D721Med (cell line): ENCODE measurements at places on chromosomes 16 and 17.
A peak's percentile ranks its signal among the peaks of the same experiment; 100 is the strongest.

- DNase-seq = no peak
Measured at GRCh38 chr16:68269793-68270192, 5.5 kb downstream of the SLC7A6 start.

DNA sequence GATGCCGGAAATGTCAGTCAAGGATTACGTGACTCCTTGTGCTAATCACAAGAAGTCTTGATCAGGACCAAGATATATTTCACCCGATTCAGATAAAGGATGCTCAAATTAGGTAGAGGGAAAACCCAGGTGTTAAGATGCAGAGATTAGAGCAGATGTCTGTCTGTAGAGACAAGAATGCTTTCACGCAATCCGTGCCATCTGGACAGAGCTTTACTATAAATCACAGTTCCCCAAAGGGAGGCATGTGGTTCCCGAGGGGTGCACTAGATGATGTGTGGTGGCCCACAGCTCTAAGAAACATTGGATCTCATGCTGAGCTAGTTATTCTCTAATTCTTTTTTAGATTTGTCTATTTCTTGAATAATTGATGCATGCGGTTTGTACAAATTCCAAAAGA is 9.8 kb upstream of the MAP3K14 start:
- peak; percentile 71 for DNase-seq

DNA sequence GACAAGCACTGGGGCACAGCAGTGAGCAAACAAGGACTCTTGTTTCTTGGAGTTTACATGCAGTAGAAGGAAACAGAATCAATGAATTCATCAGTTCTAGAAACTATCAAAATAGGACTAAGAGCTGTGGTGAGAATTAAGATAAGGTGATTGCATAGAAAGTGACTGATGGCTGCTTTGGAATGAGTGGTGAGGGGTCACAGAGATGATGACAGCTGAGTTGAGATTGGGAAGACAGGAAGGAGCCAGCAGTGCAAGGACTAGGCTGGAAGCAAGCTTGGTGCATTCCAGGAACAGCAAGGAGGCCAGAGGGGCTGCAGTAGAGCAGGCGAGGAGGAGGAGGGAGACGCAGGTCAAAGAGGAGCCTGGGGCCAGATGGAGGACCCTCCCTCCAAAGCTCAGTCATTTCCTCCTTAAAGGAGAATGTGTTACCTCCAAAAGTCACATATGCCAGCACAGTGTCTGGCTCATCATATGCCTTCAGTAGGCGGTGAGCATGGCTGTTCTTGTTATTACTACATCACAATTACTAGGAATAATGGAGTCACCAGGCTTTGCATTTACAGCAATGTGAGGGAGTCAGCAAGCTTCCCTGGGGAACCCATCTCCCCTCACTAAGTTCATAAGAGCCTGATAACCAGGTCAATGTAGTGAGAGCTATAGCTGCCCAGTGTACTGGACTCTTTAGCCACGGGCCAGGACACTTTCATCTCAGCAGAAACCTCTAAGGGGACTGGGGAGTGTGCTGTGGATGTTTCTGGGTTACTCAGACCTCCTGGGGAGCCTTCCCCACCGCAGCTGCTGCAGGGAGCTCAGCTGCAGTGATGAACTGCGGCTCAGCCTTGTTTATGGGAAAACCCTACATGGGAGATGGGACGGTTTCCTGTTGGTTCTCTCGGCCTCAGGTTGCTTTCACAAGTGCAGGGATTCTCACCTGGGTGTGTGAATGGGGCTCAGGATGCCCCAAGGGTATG is 157.2 kb downstream of the SEC14L1 start:
- no peak for DNase-seq

DNA sequence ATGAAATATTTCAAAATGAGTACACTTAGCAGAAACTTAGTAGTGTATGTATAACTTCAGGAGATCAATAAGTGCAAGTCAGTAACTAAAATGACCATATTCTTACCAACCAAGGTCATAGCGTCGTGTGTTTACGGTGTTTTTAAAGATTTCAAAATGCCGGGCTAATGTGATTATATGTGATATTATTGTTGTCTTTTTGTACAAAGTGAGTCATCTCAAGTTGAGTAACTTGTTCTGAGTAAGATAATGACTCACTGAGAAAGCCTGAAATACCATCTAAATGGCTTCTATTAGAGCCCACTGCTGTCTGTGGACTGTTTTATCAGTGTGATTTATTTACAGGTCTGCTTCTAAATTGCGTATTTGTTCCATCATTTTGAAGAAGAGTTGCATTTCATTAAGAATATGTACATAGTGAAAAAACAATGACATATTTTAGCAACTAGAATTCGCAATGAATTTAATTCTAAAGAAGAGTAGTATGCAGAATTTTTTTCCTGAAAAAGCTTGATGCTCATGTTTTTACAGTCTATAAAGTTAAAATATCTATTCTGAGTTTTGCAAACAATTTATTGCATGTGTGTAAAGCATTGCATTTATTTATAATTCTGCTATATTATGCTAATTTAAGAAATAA is 12.7 kb downstream of the KRT12 start:
- DNase-seq = no peak

DNA sequence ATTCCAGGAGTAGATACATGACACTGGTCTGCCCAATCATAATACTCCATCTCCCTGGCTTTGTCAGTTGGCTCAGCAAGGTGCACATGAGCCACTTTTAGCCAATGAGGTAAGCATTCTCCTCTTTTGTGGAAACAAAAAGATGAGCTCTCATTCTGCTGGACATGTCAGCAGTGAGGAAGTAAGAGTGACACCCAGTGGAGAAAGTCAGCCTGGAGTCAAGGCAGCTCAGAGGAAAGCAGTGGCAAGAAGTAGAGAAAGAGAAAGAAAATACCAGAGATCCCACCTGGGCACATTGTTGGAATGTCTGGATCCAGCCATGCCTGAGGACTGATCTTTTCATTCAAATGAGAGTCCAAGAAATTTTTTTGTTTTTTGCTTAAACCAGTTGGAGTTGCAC is 496.9 kb upstream of the C16orf82 start:
- DNase-seq = no peak

DNA sequence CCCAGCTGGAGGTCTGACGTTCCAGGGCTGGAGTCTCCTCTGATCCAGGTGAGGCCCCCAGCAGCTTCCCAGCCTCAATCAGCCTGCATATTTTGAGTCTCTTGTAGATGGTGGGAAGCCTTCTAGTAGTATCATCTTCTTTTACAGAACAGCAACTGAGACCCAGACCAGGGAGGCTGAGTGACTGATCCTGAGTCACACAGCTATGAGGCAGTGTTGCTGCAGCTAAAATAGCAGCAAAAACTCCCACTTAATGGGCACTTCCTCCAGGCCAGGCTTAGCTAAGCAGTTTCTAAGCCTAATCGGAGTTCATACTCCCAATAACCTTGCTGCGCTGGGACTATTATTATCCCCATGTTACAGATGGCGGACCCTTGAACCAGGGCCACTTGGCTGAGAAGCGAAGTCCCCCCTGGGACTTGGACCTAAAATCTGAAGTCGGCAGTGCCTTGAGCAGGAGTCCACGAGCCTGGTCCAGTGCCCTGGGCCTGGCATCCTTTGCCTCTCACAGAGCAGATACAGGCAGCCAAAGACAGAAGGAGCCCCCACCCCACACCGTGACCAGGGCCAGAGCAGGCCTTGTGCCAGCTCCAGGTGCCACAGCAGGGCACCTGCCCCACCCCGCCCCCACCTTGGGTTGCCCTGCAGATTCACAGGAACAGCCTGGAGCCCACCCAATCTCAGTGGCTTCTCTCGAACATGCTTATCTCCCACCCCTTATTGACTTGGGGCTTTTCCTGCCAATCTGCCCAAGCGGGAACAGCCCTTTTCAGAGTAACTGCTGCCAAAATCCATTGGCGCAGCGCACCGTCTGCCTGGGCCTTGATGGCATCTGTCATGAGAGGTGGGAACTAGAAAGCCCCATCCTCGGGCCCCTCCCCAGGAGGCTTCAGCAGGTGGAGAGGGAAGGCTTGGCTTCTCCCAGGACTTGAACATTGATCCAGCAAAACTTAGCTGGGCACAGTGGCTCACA is 65.1 kb downstream of the SOCS1 start:
- DNase-seq = no peak

DNA sequence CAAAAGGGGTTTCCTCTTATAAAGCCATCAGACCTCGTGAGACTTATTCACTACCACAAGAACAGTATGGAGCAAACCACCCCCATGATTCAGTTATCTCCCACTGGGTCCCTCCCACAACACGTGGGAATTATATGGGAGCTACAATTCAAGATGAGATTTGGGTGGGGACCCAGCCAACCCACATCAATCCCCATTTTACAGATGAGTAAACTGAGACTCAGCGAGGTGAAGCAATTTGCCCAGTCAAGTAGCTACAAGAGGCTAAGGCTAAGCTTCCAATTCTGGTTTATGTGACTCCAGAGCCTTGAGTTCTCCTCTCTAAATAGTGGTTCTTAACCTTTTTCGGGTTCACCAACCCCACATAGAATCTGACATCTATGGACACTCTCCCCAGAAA is 8.8 kb downstream of the CD300A start:
- DNase-seq = no peak

DNA sequence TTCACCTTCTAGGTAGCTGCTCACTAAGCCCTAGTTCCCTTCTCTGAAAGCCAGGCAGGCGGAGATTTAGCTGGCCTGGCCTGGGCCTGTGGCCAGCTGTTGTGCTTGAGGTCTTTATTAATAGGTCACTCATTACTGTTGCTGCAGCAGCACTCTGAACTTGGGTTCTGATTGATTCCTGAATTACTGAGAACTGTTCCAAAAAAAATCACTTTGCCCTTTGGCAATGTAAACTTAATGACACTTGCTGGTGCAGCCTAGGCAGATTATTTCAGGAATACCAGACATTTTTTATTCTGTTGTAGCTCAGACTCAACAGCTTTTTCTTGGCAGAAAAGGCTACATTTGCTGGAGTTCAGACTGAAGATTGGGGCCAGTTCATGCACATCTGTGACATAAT is 2.7 kb downstream of the TOM1L1 start:
- no peak for DNase-seq

DNA sequence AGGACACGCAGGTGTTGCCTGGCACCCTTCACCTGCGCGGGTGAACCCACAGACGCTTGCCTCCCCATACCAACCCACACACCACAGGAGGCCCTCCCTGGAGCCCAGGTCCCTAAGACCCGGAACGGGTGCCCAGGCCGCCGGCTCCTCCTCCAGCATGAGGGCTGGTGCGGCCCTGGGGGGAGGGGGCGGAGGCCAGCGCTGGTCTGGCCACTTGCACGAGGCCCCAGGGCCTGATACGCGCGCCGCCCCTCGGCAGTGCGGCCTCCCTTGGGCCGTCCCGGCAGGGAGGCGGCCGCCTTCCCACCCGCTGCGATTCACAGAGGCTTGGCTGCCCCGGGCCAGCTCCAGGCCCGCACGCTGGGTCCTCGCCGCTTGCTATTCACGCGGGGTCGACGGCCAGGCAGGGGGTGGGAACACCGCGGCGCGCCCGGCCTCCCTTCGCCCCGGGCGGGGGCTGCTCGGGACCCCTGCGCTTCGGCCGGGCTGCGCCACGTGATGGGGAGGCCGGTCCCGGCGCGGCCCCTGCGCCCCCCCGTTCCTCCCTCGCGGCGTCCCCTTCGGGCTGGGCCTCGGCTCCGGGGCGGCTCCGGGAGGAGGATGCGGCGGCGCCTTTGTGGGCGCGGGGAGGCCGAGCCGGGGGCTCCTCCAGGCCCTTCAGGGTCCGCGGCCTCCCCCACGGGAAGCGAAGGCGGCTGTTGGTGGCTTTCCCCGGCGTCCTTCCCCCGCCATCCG is 685 bp downstream of the FASN start:
- DNase-seq = peak; percentile 66

DNA sequence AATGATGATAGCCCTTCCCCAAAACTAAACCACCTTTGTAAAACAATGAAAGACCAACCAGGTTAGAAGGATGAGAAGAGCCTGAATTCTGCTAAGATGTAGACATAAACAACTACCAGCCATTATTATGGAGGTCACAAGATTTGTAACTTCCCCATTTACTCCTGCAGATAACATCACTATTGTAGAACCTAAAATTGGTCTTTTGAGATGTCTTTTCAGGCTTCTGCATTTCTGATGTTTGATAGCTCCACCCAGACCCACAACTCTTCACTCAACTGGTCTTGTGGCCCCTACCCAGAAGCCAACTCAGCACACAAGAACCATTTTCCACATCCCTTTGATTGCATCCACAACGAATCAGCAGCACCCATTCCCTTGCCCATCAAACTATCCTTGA is 100.8 kb downstream of the TMEM132E start:
- DNase-seq = no peak

- no peak for DNase-seq
Measured at GRCh38 chr16:29304251-29304650, 102.3 kb downstream of the NPIPB11 start.

DNA sequence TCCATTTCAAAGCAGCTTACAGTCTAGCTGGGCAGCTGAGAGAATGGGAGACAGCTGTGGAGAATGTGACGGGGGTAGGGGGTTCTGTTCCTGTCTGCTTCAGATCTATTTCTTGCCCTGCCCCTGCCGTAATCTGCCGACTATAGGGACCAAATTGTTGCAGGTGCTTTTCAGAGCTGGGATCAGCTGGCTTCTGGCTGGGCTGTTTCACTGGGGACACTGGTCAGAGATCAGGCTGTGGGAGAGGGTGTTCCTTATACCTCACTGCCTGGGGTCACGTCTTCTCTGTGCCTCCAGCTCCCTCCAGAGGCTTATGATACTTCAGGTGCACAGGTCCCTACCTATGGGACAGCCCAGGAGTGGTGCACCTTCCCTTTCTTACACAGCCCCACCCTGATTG is 514.9 kb upstream of the GOT2 start:
- DNase-seq = no peak

DNA sequence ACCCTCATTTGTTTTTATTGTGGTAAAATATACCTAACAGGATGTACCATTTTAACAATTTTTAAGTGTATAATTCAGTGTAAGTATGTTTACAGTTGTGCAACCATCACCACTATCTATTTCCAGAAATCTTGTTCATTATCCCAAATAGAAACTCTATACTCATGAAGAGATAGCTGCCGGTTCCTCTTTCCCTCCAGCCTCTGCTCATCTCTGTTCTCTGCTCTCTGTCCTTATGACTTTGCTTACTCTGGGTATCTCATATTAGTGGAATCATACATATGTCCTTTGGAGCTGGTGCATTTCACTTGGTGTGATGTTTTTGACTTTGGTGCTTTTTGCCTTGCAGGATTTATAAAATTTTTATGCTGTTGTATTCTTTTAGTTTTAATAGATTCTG is 19.4 kb downstream of the CYLD start:
- no peak for DNase-seq

DNA sequence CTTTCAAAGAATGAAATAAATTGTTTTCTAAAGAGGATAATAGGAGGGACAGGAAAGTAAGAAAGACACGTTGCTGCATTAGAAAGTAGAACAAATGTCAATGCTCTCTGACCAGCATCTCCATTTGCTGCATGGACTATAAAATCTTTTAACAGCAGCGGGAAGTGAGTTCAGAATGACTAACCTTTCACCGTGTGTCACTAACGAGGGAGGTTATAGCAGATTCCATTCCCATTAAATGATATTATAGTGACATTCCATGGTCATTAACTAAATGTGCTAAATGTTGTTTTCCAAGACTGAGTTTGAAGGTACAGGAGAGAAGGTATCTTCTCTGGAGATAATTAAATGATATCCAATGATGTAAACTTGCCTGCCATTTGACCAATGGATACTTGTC is 127.1 kb upstream of the HS3ST3A1 start:
- DNase-seq = no peak
